ENCODE measurements at places on chromosomes 16 and 17.

- DNase-seq: no peak
These were observed 454.8 kb upstream of the SOX9 start for GRCh38 chr17:71666047-71666446.

GRCh38 chr16:22874394-22874793 is 60.4 kb downstream of the HS3ST2 start:
- DNase-seq: no peak

DNA sequence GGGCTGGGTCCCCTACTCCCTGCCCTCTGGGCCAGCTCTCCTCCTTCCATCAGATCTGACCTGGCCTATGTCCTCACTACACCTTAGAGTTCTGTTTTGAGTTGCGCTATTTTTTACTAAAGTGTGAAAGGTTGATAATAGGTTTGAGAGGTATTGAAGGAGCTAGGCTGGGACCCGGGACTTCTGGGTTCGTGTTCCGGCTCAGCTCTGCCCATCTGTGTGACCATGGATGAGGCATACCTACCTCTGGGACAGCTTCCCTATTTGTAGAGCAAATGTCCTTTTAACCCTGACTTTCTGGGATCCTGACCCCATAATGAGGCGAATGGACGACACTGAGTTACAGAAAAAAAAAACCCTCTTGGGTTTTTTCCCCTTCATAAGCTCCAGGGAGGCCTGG is 36.0 kb downstream of the IL21R start:
- DNase-seq: no peak

- DNase-seq: no peak
These were observed 41.9 kb downstream of the MEAK7 start for GRCh38 chr16:84462296-84463210.

- DNase-seq: no peak
These were observed 3.9 kb upstream of the LAT start for GRCh38 chr16:28980929-28981328.

DNA sequence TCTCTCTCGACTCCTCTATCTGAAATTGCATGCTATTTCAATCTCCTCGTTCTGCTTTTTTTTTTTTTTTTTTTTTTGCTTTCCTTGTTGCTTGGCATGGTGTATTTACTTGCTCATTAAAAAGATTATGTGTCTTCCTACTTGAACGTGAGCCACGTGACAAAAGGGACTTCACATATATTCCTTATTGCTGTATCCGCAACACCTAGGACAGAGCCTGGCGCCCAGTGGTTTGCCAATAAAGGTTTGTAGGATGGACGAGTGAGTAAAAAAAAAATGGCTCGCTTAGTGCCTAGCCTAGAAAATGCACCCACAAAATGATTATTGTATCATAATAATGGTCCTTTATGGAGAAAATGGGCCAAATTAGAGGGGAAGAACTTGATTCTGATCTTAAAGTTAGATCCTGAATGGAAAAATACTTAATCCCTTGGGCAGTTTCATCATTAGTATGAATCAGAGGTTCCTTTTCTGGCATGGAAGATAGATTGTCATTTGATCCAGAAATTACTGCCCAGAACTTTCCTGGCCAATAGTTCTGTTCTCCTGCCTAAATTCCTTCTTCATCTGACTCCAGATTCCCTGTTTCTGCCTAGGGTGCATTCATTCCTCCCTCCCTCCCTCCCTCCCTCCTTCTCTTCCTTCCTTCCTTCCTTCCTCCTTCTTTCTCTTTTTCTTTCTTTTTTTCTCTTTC is 13.6 kb upstream of the TMEM220 start:
- DNase-seq: no peak

- DNase-seq: no peak
These were observed 108.6 kb downstream of the PRKCB start for GRCh38 chr16:23944381-23944780.

DNA sequence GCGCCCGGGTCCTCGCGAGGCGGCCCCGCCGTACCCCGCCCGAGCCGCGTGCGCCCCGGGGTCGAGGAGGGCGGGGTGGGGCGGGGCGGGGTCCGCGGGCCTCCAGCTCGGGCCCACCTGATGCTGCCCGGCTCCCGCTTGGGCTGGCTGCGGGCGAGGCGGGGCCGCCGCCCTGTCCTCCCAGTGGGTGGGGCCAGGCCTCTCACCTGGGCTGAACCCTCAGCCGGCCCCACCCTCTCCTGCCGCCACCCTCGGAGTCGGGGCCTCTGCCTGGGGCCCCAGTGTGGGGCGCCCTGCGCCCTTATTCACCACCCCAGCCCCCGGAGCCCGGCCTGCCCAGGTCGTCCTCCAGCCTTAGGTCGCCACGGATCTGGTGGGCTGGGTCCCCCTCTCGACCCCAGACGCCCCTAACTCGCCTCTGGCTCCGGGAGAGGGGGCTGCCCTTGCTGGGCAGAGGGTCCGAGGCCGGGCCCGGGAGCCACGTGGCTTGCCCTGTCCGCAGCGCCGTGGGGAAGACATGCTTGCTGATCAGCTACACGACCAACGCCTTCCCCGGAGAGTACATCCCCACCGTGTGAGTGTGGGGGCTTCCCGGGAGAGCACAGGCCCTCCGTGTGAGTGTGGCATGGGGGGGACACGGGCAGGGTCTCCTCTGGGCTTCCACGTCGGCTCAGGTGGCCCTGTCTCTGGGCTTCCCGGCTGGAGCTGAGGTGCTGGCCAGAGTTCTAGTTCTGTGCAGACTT is 578 bp downstream of the RAC3 start:
- peak; percentile 55 for DNase-seq

- peak; percentile 6 for DNase-seq
These were observed 11.1 kb upstream of the ATP2C2 start for GRCh38 chr16:84357191-84357651.

DNA sequence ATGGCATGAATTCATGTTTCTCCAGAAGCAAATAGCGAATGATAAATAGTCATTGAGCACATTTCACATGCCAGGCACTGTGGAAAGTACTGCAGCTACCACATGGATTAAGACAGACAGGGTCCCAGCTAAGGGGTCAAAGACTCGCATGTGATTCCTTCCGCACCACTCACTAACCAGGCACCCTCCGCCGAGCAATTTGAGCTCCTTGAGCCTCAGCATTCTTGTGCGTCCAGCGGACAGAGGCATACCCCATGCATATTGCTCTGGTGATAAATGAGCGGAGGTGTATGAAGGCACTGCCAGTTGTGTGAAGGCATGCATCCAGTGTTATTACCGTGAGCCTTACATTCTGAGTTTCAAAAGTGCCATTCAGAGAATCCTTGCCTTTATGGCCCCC is 358.7 kb downstream of the HS3ST4 start:
- DNase-seq: no peak

- peak; percentile 72 for DNase-seq
These were observed 27.1 kb downstream of the TMEM235 start for GRCh38 chr17:78258323-78259191.

- no peak for DNase-seq
These were observed 206.2 kb downstream of the CCDC182 start for GRCh38 chr17:57538736-57539456.

DNA sequence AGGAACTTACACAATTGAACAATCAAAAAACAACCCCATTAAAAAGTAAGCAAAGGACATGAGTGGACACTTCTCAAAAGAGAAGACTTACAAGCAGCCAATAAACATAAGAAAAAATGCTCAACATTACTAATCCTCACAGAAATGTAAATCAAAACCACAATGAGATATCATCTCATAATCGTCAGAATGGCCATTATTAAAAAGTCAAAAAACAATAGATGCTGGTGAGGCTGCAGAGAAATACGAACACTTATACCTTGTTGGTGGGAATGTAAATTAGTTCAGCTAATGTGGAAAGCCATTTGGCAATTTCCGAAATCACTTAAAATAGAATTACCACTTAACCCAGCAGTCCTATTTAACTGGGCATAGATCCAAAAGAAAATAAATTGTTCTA is 301.9 kb upstream of the KCNJ16 start:
- DNase-seq: no peak
